ENCODE measurements at places on chromosomes 7 and 10. TPM values are rescaled to one million over a fixed set of nuclear protein-coding genes. Genes with fewer than 3 reads are reported as not detected.

DNA sequence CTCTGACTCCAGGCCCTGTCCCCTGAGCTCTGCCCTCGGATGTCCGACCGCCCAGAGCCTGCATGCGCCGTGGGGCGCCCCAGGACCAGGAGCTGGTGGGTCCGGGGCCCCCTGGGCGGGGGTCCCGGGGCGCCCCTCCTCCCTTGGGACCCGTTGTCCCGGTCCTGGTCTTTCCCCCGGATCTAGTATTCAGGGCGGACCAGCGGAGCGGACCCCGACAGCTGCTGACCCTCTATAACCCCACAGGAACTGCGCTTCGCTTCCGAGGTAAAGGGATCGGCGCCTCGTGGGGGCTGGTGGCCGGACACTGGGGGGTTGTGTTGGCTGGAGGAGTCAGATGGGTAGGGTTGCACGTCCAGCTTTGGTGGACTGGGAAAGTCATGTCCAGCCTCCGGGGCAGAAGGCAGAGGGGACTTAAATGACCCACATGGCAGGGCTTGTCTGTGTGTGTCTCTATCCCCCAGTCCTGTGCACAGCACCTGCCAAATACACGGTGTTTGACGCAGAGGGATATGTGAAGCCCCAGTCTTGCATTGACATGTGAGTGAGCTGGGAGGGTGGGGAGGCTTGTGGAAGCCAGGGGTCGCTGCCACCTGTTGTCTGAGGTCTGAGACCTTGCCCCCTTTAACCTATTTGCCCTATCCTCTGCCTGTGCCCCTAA, 520 bp downstream of the MOSPD3 start:
- DNase-seq: no peak

The PDK4 gene
- total RNA-seq: 16.4 TPM

DNA sequence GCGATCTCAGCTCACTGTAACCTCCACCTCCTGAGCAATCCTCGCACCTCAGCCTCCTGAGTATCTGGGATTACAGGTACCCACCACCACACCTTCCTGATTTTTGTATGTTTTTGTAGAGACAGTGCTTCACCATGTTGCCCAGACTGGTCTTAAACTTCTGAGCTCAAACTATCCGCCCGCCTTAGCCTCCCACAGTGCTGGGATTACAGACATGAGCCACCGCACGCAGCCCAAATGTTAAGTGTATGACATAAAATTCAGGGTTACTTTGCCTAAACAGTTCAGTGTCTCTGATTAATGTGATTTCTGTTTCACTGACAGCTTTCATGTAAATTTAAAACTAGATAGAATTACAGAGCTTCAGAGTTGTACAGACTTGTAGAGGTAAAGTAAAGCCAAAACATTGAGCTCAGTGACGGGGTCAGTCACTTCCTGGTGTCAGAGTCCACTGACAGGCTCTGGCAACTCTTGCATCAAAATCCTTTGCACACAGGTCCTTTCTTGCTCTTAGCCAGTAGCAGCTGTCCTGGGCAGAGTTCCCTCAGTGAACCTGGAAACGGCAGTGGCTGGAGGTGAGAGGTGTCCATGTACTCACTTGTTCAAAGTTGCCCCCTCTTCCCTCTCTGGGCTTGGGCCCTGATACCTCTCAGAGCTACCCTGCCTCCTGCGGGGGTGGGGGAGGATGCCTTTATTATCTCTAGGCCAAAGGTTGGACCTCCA, 33.7 kb downstream of the MGMT start:
- DNase-seq: no peak

DNA sequence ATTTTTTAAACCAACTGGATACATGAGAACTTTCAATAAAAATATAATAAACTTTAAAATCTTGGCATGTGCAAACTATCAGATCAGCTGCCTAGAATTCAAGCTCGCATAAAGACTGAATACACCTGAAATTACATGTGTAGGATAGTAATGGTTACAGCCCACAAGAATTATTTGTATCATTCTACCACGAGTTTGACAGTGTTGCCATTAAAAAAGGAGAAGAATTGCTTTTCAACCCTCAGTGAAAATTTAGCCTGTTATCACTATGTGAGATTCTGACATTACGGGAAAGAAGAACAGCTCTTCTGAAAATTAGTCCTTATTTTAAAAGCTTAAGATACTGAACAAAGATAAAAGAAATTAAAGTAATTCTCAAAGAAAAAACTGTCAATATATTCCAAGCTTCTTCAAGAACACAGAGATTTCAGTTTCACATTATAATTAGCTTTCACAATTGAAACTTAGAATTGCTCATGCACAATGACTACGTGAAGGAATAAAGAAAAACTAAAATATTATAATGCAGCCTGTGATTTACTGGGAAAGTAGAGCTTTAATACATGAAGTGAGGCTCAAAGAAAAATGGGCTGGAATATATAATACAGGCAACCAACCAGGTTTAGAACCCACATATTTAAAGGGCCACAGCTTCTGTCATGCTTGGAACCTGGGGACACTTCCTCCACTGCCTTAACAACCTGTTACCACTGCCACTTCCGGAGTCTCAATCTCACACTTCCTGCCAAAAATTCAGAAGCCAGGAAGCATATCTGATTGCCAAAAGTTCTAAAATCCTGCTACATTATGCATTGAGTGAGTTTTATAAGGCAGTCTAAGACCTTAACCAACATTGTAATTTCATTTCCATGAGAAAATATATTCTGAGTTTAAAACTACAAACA, 23.2 kb downstream of the TPK1 start:
- no peak for DNase-seq

- DNase-seq: no peak
These were observed 99.0 kb upstream of the PODXL start for GRCh38 chr7:131655447-131655846.

DNA sequence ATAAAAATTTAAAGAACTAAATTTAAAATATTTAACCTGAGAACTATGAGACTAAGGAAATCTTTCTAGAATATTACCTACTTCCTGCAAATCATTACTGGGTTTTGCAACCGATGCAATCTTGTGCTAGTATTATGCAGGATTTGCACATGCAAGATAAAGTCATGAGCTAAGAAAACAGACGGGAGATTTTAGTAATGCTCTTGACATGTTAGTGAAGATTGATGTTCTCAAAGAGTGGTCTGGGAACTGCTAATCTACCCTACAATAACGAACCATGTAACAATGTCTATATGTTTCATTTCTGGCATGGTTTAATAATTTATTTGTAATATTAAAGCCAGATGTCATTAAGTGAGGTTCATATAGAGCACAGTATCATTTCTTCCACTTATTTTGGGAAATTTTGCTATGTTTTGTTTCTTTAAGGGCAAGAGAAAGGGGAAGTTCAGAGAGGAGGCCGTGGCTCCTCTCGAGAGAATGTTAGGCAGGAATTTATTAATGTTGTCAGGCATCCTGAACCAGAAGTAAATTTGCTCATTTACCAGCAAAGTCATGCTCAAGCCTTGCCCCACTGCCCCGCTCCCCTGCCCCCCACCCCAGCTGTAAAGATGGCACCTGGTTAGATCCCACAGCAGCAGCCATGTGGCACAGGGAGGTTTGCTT, 22.8 kb downstream of the LRRC17 start:
- no peak for DNase-seq

The CRYGN gene
- 0.16 TPM for total RNA-seq

- DNase-seq: no peak
These were observed 5.2 kb downstream of the SFMBT2 start for GRCh38 chr10:7405637-7406036.

All from urinary bladder (tissue), 4 donors.